ENCODE measurements at places on chromosomes 4 and X. TPM values are rescaled to one million over a fixed set of nuclear protein-coding genes. Genes with fewer than 3 reads are reported as not detected.

DNA sequence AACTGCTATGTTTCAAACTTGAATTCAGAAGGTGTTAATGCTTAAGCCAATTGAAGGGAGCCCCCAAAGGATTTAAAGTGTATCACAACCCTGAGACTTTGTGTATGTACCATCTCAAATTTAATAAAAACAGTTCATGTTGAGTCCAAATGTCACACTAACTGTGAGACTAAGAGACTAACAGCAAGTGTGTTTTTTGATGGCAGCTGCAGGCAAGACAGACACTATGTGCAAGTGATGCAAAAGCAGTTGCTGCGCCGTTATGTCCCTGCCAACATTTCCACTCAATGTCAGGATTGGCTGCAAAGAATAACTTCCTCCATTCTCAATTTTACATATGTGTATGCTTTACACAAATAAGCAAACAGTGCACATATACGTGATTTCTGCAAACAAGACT lies 594.6 kb downstream of the IL15 start:
- H3K27ac ChIP-seq, result no peak overlapping the region
- H3K36me3 ChIP-seq, result no peaks in the 10 kb centered on the region
- H3K4me1 ChIP-seq, result no peaks in the 10 kb centered on the region
- DNase-seq, result no peak
- H3K27me3 ChIP-seq, result no peaks in the 10 kb centered on the region
- no peak overlapping the region for H3K4me3 ChIP-seq

GRCh38 chr4:150038335-150039076 lies 39.7 kb upstream of the DCLK2 start:
- no peak overlapping the region for H3K27ac ChIP-seq
- no peaks in the 10 kb centered on the region for H3K36me3 ChIP-seq

DNA sequence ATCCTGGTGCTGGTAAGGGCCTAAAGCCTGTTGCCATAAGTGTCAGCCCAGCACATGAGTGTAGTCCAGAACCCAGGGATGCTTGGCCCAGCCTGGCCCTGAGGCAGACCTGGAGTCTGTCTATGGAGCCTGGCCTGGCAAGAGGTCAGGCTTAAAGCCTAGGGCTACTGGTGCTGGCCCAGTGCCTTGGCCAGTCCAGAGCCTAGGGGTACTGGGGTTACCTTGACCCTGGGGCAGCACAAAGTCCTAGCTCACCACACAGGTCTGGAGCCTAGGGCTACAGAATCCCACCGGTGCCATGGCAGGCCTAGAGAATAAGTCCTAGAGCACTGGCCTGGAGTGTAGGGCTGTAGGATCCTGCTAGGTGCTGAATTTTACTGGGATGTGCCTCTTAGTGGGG lies 393.8 kb downstream of the MAGEE1 start:
- no peaks in the 10 kb centered on the region for H3K4me1 ChIP-seq
- no peak overlapping the region for H3K4me3 ChIP-seq
- H3K27me3 ChIP-seq, result no peaks in the 10 kb centered on the region
- no peak for DNase-seq
- no peak overlapping the region for H3K27ac ChIP-seq

DNA sequence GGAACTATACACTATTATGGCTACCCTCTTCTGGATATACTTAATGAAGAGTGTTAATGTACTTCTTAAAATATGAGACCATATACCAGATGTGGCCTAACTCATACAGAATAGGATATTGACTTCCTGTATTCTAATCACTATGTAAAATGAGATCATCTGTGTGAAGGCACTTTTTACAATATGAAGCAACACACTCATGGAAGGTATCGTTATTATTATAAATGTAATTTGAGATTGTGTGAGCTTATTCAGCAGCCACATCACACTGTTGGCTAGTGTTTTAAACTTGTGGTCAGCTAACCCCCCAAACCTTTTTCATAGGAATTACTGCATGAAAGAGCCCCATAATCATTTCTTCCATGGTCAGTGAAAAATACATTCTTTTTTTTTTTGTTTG lies 281.8 kb upstream of the TEX13A start:
- no peak overlapping the region for H3K4me3 ChIP-seq
- no peak for DNase-seq
- H3K27ac ChIP-seq, result no peak overlapping the region
- no peaks in the 10 kb centered on the region for H3K36me3 ChIP-seq
- no peaks in the 10 kb centered on the region for H3K4me1 ChIP-seq

DNA sequence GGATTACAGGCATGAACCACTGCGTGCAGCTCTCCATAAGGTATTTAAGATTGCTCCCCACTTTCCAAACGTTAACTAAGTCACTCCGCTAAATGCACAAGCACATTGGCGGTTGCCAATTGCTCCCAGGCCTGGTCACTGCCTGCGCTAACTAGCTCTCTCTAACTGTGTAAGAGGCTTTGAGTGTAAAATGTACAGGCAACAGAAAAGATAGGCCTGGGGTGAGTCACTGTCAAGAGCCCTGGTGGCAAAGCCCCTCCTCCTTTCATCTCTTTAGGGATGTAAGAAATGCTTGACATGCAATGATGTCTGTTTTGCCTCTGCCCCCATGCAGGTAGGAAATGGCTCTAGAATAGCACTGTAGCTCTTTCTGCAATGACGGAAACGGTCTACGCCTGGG lies 329.7 kb upstream of the GATB start:
- DNase-seq, result peak; percentile 65
- no peak overlapping the region for H3K4me3 ChIP-seq
- H3K36me3 ChIP-seq, result no peaks in the 10 kb centered on the region

GRCh38 chr4:88702782-88703181 lies 5.2 kb upstream of the NAP1L5 start:
- no peak overlapping the region for H3K4me3 ChIP-seq
- no peaks in the 10 kb centered on the region for H3K36me3 ChIP-seq
- peak; percentile 23 for DNase-seq
- H3K27ac ChIP-seq, result no peak overlapping the region
- peaks cover 10% of the 10 kb centered on the region for H3K4me1 ChIP-seq

- DNase-seq, result no peak
- peaks cover 20% of the 10 kb centered on the region for H3K27me3 ChIP-seq
- H3K4me1 ChIP-seq, result no peaks in the 10 kb centered on the region
- H3K36me3 ChIP-seq, result no peaks in the 10 kb centered on the region
- H3K27ac ChIP-seq, result no peak overlapping the region
Observed at GRCh38 chrX:153057281-153057680, 1.0 kb downstream of the PNMA3 start.

The SMIM10L2A gene
- under 0.01 TPM for total RNA-seq
